ENCODE measurements at places on chromosomes 12 and 14.

DNA sequence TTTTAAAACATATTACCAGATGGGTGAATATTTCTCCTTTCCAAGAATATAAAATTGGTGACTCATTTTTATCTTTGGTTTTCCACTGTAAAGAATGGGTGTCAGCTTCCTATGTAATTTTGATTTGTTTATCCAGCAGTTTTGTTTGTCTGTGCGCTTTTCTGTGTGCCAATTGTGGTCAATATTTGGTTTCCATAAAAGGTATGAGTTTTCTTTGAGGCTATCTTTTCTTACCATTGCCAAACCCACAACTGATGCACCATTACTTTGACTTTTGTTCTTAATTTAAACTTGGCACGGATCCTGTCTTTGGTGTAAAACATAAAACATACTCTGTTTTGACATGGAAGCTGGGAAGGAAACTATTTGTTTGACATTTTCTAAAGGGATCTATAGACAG lies 78.8 kb upstream of the NAV3 start:
- no peak for DNase-seq

DNA sequence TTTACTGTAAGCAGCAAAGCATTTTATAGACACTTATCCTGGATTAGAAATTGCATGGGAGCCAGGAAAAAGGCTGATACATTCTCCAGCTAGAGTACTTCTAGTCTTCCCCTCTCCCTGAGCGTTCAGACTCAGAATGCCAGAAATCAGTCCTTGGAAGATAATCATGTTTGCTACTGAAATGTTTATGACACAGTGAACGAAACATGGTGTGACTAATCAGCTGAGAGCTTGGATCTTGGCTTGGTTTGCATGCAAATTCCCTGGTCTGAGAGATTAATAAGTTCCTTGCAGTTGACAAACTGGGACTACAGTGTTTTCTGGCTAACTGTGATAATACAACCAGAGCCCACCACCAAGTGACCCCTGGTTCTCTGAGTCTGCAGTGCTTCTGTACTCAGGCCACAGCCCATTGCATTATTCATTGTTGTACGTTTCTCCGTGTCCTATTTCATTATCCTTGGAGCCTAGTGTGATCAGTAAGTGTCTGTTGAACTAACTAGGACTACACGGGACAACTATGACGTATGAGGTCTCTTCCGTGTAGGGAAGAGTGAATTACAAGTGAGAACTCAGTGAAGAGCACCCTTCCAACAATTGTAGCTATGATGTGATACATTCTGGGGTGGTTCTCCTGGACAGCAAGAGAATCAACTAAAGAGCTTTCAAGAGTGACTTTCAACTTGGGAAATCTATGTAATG lies 34.6 kb upstream of the EVL start:
- no peak for DNase-seq

GRCh38 chr14:52447236-52447635 lies 105.1 kb downstream of the TXNDC16 start:
- no peak for DNase-seq

- DNase-seq: no peak
These were observed 455.0 kb upstream of the TMEM132C start for GRCh38 chr12:127811988-127812387.

- DNase-seq: no peak
These were observed 38.9 kb downstream of the CPSF2 start for GRCh38 chr14:92160619-92161018.

DNA sequence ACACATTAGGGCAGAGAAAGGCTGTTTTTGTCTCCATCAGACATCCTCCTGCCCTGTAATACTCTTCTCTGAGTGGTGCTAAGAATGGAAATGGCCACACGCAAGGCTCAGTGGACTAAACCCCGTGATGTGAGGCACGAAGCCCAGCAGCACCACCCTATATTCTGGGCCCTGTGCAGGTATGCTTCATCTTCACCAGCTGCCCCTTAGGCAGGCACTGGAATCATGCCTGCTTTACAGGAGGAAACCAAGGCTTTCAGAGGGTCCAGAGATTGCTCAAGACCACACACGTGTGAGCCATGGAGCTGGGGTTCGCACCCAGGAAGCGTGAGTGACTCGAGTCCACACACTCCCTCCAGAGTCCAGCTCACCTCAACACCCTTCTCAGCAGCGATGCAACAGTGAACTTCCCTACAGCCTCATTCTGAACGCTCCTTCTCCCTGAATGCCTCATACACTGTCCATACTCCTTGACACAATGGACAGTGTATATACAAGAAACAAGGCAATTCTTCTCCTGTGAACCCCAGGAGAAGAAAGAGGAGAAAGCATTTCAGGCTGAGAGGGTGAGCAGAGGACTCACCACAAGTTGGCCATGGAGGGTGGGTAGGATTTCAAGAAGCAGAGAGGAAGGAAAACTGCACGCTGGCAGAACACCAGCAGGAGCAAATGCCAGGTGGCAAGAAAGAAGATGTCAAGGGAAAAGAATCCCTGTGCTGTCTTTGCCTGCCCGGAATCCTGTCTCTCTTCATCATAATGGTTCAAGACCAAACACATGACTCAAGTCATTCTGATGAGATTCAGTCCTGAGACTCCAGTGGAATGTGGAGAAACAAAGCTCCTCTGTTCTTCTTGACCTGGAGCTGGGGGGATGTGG lies 39.1 kb downstream of the NT5DC3 start:
- no peak for DNase-seq

DNA sequence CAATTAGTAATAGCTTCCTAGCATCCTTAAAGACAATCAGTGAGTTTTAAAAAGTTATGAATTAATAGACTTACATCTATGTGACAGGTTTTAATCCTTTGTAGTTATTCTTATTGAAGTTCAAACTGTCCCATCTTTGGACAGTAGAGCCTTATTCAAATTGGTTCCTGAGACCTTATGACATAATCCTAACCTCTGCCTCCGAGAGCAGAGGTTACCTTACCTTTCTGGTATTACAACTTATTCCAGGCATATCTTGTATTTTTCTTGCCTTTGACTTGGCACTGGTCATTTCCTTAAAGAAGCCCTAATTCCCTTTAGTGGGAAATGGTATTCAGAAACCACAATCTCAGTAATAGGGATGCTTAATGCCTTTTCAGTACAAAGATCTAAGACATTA lies 21.8 kb downstream of the BTBD7 start:
- DNase-seq: no peak

DNA sequence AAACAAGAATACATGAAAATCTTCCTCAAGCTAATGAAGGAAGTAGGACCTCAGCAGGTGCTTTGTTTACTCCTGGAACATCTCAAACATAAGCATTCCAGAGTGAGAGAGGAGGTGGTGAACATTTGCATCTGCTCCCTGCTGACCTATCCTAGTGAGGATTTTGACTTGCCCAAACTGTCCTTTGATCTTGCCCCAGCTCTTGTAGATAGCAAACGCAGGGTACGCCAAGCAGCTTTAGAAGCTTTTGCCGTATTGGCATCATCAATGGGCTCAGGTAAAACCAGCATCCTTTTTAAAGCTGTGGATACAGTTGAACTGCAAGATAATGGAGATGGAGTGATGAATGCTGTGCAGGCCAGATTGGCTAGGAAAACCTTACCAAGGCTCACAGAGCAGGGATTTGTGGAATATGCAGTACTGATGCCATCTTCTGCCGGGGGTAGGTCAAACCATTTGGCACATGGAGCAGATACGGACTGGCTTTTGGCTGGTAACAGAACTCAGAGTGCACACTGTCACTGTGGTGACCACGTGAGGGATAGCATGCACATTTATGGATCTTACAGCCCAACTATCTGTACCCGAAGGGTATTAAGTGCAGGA lies 1.9 kb downstream of the TOGARAM1 start:
- no peak for DNase-seq

DNA sequence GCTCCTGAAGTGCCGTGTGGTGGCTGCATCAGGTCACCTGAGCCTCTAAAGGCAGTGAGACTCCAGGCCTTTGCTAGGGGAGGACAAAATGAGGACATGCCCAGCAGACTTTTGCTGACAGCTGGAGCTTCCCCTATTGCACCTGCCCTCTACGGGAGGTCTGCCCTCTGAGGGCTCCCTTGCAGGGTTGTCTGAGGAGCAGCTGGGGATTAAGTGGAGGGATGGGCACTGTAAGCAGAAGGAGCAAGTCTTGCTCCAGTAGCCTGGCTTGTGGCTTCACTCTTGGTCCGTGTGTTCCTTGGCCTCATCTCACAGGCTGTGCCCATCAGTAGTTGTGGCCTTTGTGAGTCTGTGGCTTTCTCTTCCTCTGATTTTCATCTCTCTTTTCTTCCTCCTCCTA lies 66.9 kb upstream of the NRXN3 start:
- DNase-seq: no peak

- no peak for DNase-seq
These were observed 1086.5 kb downstream of the SLC6A15 start for GRCh38 chr12:83826112-83826511.

- DNase-seq: no peak
These were observed 14.1 kb downstream of the CCDC85C start for GRCh38 chr14:99589651-99590530.

DNA sequence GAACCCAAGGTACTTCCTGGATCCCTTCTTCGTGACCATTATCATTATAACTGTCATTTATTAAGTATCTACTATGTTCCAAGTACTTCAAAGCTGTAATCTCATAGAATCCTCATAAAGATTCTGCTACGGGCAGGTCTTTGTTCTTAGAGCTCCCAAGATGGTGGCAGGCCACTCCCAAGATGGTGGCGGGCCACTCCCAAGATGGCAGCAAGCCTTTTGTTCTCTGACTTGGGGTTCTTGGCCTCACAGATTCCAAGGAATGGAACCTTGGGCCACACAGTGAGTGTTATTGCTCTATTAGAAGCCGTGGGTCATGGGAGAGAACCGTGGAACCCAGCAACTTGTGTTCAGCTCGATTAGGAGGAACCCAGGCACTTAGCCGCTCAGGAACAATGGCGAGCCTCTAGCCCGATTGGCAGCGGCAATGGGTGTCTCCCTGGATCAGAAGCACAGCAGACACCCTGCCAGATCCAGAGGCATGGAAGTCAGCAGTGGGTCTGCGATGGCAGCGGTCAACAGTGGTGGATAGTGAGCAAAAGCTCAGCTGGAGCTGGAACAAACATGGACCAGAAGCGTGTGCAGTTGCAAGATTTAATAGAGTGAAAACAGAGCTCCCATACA lies 193.7 kb upstream of the BTG1 start:
- no peak for DNase-seq

DNA sequence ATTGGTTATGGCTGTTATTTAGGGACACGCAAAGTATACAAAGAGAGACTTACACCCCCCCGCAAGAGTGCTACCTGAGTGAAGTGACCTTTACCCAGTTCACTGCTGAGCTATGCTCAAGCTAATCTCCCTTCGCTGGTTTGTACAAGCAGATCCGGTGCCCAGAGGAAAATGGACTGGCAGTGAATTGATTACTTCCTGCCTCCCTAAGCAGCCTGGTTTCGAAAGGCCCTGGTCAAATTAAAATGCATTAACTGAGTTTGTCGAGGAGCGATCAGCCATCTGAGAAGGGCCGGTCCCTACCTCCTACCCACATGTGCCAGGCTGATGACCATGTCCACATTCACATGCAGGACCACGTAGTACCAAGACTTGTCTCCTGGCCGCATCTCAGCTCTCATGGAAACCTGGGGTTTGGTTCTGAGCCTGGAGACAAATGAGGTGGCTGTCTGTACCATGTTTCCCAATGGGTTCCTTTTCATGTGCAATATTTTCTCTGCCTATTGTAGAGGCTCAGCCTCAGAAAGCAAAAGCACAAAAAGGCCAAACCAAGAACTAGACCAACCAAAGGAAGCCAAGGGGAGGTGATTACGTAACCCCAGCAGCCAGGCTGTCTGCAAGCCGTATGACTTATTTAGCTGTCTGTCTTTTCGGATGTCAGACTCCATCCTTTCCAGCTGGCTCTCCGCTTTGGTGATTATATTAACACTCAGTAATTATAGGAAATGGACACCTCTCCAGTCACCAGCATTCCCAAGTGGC lies 284.7 kb upstream of the PWP1 start:
- DNase-seq: no peak

- DNase-seq: no peak
These were observed 130.3 kb upstream of the FUT8 start for GRCh38 chr14:65281991-65282895.

DNA sequence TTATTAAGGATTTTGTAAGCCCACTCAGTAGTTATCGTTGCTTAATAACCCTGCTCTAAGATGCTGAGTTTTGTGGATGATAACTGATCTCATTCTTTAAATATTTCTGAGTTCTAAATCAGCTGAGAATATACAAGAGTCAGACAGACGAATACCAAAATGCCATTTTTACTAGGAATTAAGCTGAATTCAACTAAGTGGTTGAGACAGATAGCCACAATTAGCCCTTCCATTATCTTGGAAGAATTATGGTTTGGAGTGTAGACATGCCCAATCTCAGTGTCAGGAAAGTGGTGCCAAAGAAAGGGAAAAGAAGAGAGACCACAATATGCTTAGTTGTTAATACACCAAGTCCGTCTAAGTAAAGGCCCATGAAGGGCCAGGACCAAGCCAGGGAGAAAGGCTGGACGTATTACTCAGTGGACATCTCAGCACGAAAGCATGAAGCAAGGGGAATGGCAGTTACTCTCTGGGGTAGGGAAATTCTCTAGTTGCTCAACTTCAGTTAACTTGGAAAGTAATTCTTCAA lies 58.6 kb downstream of the KCNA5 start:
- DNase-seq: no peak

DNA sequence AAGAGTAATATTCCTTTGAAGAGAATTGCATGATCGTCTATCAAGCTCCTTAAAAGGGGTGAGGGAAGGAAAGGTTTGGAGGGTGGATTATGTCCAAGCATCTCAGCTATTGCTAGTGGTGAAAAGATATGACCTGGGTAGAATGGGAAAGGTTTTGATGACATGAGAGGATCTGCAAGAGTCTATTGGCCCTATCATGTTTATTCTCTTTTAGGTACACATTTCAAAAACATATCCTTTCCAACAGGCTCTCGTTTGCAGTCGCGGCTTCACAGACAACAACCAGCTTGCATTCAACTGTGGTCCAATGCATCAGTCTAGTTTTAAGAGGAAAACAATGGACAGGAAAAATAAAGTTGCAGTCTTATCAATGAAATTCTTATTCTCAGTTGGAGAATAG lies 17.1 kb downstream of the FOXG1 start:
- no peak for DNase-seq

GRCh38 chr12:76588881-76589565 lies 29.5 kb upstream of the OSBPL8 start:
- DNase-seq: no peak

- no peak for DNase-seq
These were observed 26.2 kb downstream of the L2HGDH start for GRCh38 chr14:50285861-50286260.

DNA sequence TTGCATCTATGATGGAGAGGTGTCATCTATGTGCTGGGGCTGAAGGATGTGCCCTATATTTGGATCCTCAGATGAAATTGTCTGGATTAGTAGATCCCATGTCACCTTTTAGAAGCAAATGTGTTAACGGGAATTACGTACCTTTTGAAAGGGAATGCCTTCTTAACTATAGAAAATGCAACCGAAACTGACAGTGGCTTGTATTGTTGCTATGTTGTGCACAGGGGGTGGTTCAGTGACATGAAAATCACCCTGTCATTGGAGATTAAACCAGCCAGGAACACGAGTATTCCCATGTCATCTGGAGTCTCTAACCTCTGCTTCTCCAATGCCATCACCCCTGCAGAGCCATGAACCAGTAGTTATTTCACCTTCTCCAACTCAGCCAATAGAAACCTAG lies 110.2 kb downstream of the METTL25 start:
- no peak for DNase-seq
